SHP77 (cell line): ENCODE measurements at places on chromosomes 3 and 15.

GRCh38 chr15:36409819-36410218 is 169.6 kb upstream of the CDIN1 start:
- no peak for DNase-seq

- no peak for DNase-seq
Measured at GRCh38 chr3:123657568-123657967, 72.7 kb upstream of the HACD2 start.

DNA sequence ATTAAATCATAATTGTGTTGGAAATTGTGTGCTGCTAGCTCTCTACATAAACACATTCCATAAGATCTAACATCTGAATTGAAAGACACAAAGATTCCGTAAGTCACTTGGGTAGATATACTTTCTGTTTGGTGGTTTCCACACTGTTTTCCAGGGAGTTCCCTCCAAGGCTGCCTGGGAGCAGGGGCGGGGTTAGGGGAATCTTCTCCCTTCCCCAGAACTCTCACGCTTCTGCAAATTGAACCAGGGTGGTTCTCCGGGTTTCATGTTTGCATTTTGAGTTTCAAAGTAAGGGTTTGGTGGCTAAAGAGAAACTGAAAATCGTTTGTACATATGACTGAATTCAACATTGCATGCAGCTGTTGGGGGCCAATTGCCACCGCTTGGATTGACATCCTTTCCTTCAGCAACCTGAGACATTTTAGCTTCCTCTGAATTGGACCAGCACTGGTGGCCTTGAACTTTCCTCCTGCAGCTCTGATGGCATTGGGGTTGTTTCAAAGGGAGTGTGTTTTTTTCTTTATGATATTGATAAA is 192.7 kb upstream of the FEZF2 start:
- DNase-seq, result no peak

DNA sequence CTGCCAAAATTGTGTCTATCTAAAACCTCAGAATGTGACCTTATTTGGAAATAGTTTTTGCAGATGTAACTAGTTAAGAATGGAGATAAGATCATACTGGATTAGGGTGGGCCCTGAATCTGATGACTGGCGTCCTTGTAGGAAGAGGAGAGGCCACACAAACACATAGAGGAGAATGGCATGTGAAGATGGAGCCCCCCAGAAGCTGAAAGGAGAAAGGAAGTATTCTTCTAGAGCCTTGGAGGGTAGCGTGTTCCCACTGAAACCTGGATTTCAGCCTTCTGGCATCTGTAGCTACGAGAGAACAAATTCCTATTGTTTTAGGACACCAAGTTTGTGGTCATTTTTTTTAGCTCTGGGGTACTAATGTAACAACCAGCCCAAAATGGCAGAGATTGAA is 423.0 kb upstream of the TPM1 start:
- DNase-seq, result no peak

DNA sequence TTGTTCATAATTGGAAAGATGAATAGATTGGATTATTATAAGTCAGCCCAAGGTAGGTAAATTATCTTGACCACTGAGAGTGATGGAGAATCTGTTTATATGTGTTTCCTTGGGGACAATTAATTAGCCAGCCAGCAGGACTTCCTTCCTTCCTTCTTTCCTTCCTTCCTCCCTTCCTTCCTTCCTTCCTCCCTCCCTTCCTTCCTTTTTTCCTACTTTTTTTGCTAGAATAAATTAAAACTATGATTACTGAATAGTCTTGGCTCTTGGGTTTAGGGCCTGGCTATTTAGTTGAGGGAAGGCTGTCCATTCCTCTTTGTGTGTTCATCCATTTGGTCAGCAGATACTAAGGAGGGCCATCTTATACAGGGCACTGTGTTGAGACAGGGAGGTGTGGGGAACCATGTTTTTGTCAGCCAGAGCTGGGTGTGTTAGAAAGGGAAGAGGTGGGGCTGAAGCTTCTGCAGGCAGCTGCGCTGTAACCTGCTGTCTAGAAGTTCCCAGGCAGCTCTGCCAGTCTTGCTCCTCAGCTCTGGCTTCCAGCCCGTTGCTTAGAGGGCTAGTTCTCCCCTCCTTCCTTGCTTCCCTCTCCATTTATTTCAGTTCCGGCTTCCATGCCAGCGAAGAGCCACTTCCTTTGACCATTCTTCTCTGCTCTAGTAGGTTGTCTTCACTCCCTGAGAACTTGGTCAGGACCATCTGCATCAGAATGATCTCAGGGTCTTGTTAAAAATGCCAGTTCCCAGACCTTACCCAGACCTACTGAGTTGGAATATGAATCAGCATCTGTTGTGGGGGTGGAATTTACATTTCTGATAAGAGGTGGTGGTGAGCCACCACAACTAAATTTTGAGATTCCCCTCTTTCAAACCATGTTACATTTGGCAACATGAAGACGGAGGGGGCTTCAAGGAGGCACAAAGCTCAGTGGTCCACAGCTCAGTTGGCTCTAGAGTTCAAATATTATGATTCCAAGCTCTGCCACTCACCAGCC is 113.9 kb downstream of the DGKG start:
- DNase-seq, result no peak

GRCh38 chr3:143565951-143566350 is 282.3 kb downstream of the SLC9A9 start:
- DNase-seq, result no peak

DNA sequence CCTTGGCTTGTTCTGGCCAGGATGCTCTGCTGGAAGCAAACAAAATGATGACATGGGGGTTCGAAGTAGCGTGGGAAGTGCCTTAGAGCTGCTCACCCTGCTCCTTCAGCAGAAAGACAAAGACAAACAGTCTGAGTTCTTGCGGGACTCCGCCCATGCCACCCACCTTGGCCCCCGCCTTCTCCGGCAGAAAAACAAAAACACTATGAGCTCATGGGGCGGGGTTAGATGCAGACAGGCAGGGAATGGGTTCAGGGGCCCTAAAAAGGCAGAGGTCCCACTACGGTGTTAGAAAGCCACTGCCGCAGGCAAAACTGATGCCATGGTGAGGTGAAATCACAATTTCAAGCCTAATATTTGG is 9.7 kb upstream of the NCKIPSD start:
- no peak for DNase-seq

- no peak for DNase-seq
Measured at GRCh38 chr15:68658151-68658550, 79.4 kb downstream of the CORO2B start.
